ENCODE measurements at places on chromosomes 13 and 19. TPM values are rescaled to one million over a fixed set of nuclear protein-coding genes. Genes with fewer than 3 reads are reported as not detected.

DNA sequence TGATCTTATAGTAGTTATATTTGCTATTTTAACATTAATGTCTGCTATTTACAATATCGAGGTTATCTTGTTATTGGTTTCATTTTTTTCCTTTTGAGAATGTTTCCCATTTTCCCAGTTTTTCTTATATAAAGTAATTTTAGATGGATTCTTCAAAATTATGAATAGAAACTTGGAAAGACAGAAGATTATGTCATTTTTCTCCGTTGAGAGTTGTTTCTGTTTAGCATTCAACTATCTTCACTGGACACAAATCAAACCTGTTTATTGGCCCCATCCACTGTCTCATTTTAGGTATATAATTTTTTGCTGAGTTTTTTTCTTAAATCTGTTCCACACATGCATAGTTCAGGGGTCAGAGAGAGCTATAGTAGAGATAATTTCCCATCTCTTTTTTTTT lies 1430.9 kb upstream of the MIR17HG start:
- DNase-seq, result no peak

DNA sequence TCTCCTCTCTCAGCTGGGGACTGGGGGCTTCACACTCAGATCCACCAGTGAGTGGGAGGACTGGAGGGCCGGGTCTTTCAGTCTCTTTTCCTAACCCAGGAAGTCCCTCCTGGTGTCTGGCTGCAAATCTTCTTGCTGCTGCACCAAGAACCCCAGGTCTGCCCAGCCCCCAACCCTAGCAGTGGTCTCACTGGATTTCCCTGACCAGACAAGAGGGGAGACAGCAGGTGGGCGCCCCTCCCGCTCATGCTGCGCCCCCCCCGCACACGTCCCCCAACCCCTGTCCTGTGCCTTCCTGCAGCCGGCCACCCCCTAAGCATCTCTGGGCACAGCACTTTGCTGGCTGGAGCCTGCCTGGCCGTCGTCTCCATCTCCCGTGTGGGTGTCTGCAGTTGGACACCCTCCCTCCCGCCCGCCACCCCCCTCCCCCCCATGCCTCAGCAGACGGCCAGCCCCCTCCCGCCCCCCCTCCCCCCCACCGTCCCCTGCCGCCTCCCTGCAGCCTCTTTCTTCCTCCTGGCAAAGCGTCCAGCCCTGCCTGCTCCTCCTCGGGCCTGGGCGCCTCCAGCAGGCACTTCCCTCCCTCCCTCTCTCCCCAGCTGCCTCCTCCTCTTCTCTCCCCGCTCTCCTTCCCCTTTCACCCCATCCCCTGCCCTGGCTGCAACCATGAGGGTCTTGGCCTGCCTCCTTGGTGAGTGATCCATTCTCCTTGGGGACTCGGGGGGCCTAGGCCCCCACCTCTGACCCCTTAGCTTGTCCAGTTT lies at the start of gene SSC5D:
SSC5D (plus strand) TSS at position 513 of the 764 bp plus-strand sequence; CDS start at position 667, 154 bp downstream.
- peak; percentile 88 for DNase-seq

DNA sequence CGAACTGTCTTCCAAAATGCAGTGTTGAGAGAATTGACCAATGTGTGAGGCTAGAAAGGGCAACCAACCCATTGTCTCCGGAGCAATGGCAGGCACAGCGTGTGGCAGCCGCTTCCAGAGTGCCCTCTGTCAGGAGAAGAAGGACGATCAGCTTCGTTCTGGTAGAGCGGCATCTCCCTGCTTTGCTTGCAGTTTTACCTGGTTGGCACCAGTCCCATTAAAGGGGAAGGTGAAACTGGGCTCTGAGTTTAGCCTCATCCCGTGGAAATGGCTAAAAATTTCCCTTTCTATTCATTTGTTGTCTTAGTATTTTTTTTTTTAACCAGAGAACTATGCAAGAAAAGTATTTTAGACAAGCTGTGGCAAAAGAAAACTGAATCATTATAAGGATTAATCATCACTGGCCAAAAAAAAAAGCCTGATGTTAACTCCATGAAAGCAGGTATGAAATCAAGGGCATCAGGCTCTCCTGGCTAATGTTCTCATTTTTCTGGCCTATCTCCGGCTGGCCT lies 81.5 kb upstream of the SLC7A1 start:
- no peak for DNase-seq

DNA sequence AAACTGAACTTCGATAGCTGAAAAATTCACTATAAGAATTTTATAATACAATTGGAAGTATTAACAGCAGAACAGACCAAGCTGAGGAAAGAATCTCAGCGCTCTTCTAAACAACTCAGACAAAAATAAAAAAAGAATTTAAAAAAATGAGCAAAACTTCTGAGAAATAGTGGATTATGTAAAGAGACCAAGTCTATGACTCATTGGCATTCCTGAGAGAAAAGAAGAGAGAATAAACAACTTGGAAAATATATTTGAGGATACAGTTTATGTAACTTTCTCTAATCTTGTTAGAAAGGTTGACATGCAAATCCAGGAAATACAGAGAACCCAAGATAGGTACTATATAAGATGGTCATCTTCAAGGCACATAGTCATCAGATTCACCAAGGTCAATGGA lies 25.4 kb downstream of the SLC25A15 start:
- DNase-seq, result no peak

The KBTBD6 gene
- total RNA-seq, result 6.9 TPM

DNA sequence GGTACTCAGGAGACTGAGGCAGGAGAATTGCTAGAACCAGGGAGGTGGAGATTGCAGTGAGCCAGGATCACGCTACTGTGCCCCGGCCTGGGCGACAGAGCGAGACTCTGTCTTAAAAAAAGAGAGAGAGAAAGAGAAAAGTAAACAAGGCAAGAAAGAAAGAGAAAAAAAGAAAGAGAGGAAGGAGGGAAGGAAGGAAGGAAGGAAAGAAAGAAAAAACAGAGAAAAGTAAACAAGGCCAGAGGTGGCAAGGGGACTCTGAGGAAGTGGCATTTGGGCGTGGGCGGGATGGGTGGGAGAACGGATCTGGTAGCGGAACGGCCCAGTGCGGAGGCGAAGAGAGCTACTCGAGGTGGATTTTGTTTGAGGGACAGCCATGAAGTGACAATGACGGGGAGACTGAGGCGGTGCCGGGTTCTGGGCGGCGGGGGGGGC lies 7.5 kb upstream of the ARRDC2 start:
- DNase-seq, result no peak

DNA sequence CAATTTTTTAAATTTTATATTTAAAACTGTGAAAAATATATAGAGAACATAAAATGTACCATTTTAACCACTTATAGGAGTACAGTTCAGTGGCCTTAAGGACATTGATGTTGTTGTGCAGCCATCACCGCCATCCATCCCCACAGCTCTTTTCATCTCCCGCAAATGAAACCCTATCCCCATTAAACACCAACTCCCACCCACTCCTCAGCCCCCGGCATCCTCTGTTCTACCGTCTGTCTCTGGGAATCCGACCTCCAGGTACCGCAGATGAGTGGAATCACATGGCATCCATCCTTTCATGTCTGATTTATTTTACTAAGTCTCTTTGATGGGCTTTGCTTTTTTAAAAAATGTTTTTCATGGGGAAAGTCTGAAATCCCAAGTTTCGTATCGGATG lies 23.8 kb upstream of the SMIM17 start:
- no peak for DNase-seq

The ELSPBP1 gene
- not detected for total RNA-seq

DNA sequence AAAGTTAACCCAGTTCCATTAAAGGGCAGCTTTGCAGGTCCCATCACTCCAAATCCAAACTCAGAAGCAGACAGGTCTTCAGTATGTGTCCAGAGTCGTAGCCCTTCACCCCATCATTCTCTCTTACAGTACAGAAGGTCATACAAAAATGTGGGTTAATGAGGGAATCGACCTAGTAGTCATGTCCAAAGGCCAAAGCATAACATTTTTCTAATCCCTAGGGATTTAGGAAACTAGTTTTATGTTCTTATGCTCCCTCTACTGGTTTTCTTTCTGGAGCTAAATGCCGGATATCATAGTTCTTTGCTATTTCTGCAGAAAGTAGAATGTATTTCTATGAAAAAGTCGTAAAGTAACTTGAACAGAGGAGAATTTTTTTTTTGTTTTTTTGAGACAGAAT lies 72.2 kb downstream of the DHRS12 start:
- DNase-seq, result no peak

DNA sequence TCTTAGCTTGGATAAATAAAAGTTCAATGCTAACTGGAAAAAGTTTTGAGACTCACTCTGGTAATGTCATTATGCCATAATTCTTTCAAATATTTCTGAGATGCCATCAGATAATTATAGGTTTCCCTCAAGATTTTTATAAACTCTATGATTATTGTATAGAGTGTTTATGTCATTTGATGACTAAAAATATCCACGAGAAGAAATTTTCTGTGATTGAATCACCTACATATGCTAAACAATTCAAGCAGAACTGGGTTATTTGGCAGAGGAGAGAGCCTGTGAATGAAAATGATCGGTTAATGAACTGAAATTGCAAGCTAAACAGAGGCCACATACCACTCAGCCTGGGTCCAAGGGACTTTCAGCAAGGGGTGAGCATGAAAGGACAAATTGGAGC lies 92.6 kb upstream of the TSC22D1 start:
- no peak for DNase-seq

DNA sequence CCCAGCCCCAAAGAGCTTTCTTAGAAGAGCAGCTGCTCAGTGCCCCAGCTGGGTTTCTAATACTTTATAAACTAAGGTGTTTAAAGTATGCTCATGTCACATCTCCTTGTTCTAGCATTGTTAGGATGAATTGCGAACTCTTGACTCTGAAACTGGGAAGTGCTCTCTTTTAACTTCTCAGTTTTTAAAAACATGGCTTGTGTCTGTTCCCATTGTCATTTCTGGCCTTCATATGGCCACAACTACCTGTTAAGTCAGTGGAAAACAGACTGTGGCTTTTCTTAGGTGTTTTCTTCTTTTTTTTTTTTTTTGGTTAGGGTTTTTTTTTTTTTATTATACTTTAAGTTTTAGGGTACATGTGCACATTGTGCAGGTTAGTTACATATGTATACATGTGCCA lies 164.7 kb downstream of the KCNRG start:
- no peak for DNase-seq

GRCh38 chr19:31979362-31979761 lies 366.0 kb upstream of the ZNF507 start:
- DNase-seq, result no peak

DNA sequence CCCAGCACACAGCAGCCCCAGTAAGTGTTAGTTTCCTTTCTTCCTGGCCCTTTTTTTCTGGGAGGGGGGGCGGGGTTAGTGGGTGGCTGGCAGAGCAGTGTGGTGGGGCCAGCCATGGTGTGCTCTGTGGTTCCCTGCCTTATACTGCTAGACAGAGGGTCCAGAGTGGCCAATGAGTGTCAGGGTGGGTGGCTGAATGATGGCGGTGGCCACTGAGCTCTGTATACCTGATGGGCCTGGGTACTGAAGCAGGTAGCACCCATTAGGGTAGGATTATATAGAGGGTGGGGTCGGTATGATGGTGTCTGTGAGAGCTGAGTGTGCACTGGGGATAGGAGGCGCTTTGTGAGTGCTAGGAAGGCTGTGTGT lies 13.8 kb downstream of the CIC start:
- DNase-seq, result no peak

- no peak for DNase-seq
Observed at GRCh38 chr13:70890289-70890688, 782.0 kb upstream of the KLHL1 start.

DNA sequence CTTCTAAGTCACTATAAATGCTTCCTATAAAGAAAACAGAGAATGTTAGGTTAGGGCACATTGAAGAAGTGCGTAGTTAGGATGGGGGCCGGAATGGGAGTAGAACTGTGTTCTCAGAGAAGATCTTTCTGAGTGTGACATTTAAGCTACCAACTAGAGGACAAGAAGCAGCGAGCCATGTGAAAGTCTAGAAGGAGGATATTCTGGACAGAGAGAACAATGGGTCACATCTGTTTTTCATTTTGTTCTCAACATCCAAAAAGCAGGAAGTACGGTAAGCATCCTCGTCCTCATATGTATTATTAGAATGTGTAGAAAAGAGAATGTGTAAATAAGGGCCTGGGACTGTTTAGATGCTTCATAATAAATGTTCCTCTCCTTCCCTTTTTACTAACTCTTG lies 44.5 kb upstream of the PARP4 start:
- no peak for DNase-seq

- peak; percentile 91 for DNase-seq
Observed at GRCh38 chr19:5138606-5139582, 170.0 kb downstream of the KDM4B start.

The KASH5 gene
- total RNA-seq, result not detected

- DNase-seq, result no peak
Observed at GRCh38 chr13:107906131-107906530, 309.2 kb downstream of the LIG4 start.

The RYR1 gene
- total RNA-seq, result 1.3 TPM

DNA sequence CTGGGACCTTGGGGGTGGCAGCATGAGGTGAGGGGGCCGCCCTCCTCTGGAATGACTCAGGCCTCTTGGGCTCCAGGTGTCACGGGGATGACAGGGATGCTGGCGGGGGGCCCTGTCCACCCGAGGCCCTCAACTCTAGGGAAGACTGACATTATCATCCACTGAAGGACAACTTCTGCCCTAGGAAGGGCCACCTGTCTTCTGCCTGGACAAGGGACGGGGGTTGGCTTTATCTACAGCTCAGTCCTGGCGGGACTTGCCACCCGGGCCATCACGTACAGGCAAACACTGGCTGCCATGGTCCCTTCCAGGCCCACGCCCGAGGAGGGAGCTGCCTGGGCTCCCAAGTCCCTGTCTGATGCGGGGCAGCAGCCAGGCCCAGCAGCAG lies 130.7 kb downstream of the STK24 start:
- DNase-seq, result no peak

GRCh38 chr19:42816894-42817293 lies 51.4 kb upstream of the PSG8 start:
- no peak for DNase-seq

GRCh38 chr19:4264812-4265211 lies 14.3 kb upstream of the SHD start:
- DNase-seq, result no peak

The MAB21L1 gene
- total RNA-seq, result 0.14 TPM

The KLK2 gene
- not detected for total RNA-seq

The BRSK1 gene
- total RNA-seq, result 9.2 TPM

DNA sequence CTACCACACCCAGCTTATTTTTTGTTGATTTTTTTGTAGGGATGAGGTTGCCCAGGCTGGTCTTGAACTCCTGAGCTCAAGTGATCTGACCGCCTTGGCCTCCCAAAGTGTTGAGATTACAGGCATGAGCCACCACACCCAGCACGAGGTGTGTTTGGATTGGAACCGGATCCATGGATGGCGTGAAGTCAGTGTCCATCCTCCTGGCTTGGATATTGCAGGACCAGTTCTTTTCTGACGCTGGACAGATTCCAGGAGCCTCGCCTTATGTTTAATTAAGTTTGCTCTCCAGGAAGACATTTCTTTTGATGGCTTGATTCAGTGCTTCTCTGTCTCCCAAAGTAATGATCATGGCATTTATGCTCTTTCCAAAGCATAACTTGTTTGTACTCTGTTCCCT lies 14.4 kb upstream of the RFXAP start:
- DNase-seq, result no peak

The EXOSC5 gene
- 7.2 TPM for total RNA-seq

DNA sequence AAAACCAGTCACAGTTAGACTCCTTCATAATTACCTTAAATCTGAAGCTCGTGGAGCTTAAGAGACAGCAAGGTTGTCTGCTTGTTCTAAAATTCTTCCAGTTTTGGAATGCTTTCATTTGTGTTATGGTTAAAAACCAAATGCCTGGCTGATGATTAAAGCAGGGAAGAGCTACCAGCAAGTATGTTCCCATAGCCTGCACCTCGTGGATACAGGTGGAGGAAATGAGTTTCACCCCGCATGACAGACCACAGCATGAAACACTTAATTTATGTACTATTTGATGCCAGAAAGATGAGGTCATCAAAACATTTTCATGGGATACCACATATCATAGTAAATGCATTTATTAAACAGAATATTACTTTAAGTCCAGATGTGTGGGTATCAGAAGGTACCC lies 416 bp upstream of the DOCK9 start:
- DNase-seq, result no peak
